ENCODE measurements at places on chromosomes 4 and X. TPM values are rescaled to one million over a fixed set of nuclear protein-coding genes. Genes with fewer than 3 reads are reported as not detected.

Gene HSPA4L
- total RNA-seq: 4.0 TPM

Gene PDLIM5
- total RNA-seq: 32.6 TPM

Gene FHIP1A
- 0.43 TPM for total RNA-seq

Gene SPINK2
- total RNA-seq: not detected

Gene F8
- 5.6 TPM for total RNA-seq

Gene GAGE12E
- total RNA-seq: not detected

Gene CLDN34
- not detected for total RNA-seq

Gene KCTD8
- not detected for total RNA-seq

Gene TAPT1
- total RNA-seq: 15.9 TPM

Gene CENPVL2
- not detected for total RNA-seq

Gene GASK1B
- 168 TPM for total RNA-seq

Gene NCAPG
- 2.6 TPM for total RNA-seq

Gene MAGEA9B
- not detected for total RNA-seq

Gene F8A3
- total RNA-seq: 0.55 TPM

Gene HSFX1
- 0.37 TPM for total RNA-seq

Gene MORC4
- total RNA-seq: 48.5 TPM

Gene NUP62CL
- total RNA-seq: 0.14 TPM

Gene GPRASP1
- total RNA-seq: 4.0 TPM

Gene AMER1
- 1.00 TPM for total RNA-seq

Gene HTR2C
- under 0.01 TPM for total RNA-seq

Gene GPRIN3
- total RNA-seq: under 0.01 TPM

Gene TBX22
- not detected for total RNA-seq

Gene PDE6B
- total RNA-seq: 1.3 TPM

Gene GRIA3
- total RNA-seq: 2.0 TPM

Gene STATH
- not detected for total RNA-seq

Gene CASK
- total RNA-seq: 63.2 TPM

Gene TCP11X2
- not detected for total RNA-seq

Gene MAOA
- 4.8 TPM for total RNA-seq

Gene OPRPN
- not detected for total RNA-seq

Gene RHOXF1
- not detected for total RNA-seq

Gene LEF1
- 0.14 TPM for total RNA-seq

Gene RXFP1
- 5.6 TPM for total RNA-seq

Gene WDR45
- total RNA-seq: 36.3 TPM

Gene DRD5
- not detected for total RNA-seq

Gene EREG
- total RNA-seq: 8.4 TPM

Gene VCX3B
- not detected for total RNA-seq

Gene RTL9
- total RNA-seq: 0.14 TPM

Gene CSTF2
- 9.5 TPM for total RNA-seq

Gene FAM241A
- total RNA-seq: 0.85 TPM

Gene RIPPLY1
- total RNA-seq: not detected

Gene ETNPPL
- not detected for total RNA-seq

Gene PDCL2
- total RNA-seq: not detected

Gene MAGEB2
- not detected for total RNA-seq

Gene STAP1
- total RNA-seq: not detected

Gene PCDH18
- total RNA-seq: 100 TPM

Gene PAGE4
- total RNA-seq: not detected

Gene HGFAC
- not detected for total RNA-seq

Gene SMAD1
- 12.5 TPM for total RNA-seq

Gene RAI2
- 0.14 TPM for total RNA-seq

Gene AIMP1
- total RNA-seq: 22.5 TPM

Gene UNC5C
- total RNA-seq: 0.28 TPM

Gene RCHY1
- 30.3 TPM for total RNA-seq

Gene IGFBP7
- 405 TPM for total RNA-seq

Gene TMEM255A
- total RNA-seq: not detected
